EH (cell line): ENCODE measurements at places on chromosomes 5 and 9.

GRCh38 chr5:122292332-122292731 is 19.7 kb upstream of the SNCAIP start:
- DNase-seq, result peak; percentile 11

DNA sequence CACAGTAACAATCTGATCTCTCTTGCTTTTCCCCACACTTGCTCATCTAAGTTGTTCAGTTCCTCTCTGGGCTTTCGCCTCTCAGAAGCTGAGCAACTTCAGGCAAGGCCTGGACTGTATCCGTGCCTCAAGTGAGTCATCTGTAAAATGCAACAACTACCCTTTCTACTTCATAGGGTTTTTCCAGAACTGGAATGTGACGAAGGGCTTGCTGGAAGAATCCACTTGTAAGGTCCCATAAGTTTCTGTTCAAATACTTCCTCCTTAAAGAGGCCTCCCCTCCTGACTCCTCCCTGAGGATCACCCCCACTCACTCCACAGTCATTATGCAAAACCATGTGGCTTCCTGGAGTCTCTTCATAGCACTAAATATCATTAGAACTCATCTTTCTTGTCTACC is 17.5 kb upstream of the INSYN2B start:
- no peak for DNase-seq

DNA sequence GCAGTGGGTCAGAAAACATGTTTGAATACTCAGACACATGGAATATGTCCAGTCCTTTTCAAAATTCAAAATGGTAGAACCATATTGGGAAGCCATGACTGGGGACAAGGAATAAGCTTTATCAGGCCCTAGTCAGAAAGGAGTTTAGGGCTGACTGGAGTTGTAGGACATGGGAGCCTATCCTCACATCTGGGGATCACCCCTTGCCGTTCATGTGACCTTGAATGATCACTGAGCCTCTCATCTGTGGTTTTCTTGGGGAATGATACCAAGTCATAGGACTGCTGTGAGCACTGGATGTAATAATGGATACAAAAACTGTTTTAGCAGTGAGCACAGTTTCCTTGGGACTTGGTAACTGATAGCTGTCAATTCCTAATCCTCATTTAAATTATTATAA is 84.7 kb downstream of the IQGAP2 start:
- no peak for DNase-seq

- DNase-seq, result peak; percentile 40
These were observed 1032.7 kb downstream of the NR2F1-AS1 start for GRCh38 chr5:92548346-92548745.

DNA sequence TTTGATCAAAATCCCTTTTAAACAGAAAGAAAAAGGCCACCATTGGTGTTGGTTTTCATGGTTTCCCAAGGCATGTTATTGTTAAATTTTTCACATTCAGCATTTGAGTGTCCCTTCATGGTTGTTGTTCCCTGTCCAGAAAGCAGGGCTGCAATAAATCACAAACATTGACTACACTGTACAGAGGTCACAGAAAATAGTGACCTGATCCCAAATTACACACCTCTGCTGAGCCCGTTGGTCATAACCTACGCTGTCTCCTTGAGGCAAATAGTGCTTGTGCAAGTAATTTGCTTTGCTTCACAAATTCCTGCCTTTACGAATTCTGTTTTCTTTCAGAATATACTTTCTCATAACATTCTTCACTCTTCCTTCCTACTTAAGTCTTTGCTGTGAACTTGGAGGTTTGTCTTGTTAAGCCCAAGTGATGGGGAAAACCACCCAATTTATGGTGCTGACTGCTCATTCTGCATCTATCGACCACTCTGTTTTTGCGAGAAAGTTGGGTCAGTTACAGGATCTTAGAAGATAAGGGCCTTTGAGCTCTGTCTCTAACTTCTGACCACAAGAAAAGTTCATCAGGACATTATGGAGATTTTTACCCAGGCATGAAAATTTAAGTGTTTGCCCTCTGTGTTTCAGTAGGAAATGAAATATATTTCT is 16.0 kb downstream of the PIK3R1 start:
- no peak for DNase-seq
